Caki2 (cell line): ENCODE measurements at places on chromosomes 2 and 18. TPM values are rescaled to one million over a fixed set of nuclear protein-coding genes. Genes with fewer than 3 reads are reported as not detected.

Gene STRADB
- 68.7 and 69.4 TPM in 2 replicates for total RNA-seq

Gene SFT2D3
- total RNA-seq = 3.4 and 6.6 TPM in 2 replicates

Gene IHH
- not detected in 2 replicates for total RNA-seq

Gene YWHAQ
- 496 and 587 TPM in 2 replicates for total RNA-seq

Gene HOXD12
- total RNA-seq = not detected in 2 replicates

Gene GREB1L
- 0.72 and 2.0 TPM in 2 replicates for total RNA-seq

Gene CREG2
- 3.7 and 5.2 TPM in 2 replicates for total RNA-seq

Gene BOD1L2
- total RNA-seq = not detected in 2 replicates

Gene IL18R1
- 0.41 and 1.5 TPM in 2 replicates for total RNA-seq

Gene FLACC1
- total RNA-seq = 1.2 TPM in 1 of 2 replicates, not detected in the other

Gene GYPC
- total RNA-seq = 47.2 and 67.3 TPM in 2 replicates

Gene AMER3
- total RNA-seq = not detected in 2 replicates

Gene PASK
- total RNA-seq = 6.9 and 12.3 TPM in 2 replicates

Gene ZNF892
- total RNA-seq = 1.4 and 3.2 TPM in 2 replicates

Gene MOB4
- total RNA-seq = 13.1 and 40.1 TPM in 2 replicates

Gene OSR1
- total RNA-seq = 2.5 and 2.6 TPM in 2 replicates

Gene SERPINE2
- total RNA-seq = 90.5 and 101 TPM in 2 replicates

Gene ANKRD30B
- not detected in 2 replicates for total RNA-seq

Gene MYL12A
- total RNA-seq = 924 and 1,157 TPM in 2 replicates

Gene DES
- total RNA-seq = 4.9 TPM in 1 of 2 replicates, not detected in the other
